ENCODE measurements at places on chromosomes 4 and X. TPM values are rescaled to one million over a fixed set of nuclear protein-coding genes. Genes with fewer than 3 reads are reported as not detected.

GRCh38 chr4:67749286-67749685 is 4.9 kb downstream of the GNRHR start:
- H3K27me3 ChIP-seq = no peaks in the 10 kb centered on the region
- no peaks in the 10 kb centered on the region for H3K36me3 ChIP-seq
- no peaks in the 10 kb centered on the region for H3K4me1 ChIP-seq
- DNase-seq = no peak
- no peak overlapping the region for H3K27ac ChIP-seq
- H3K4me3 ChIP-seq = no peak overlapping the region

GRCh38 chrX:129823115-129823514 is 20.6 kb downstream of the ZDHHC9 start:
- H3K27ac ChIP-seq = no peak overlapping the region
- DNase-seq = no peak
- H3K4me1 ChIP-seq = no peaks in the 10 kb centered on the region
- no peaks in the 10 kb centered on the region for H3K27me3 ChIP-seq

CXCL11 gene
- total RNA-seq = 2.2 TPM

ADGRG2 gene
- total RNA-seq = 0.55 TPM

GRCh38 chrX:22795671-22796070 is 204.1 kb upstream of the DDX53 start:
- no peaks in the 10 kb centered on the region for H3K36me3 ChIP-seq
- H3K27me3 ChIP-seq = no peaks in the 10 kb centered on the region
- DNase-seq = no peak
- no peak overlapping the region for H3K4me3 ChIP-seq

SLITRK4 gene
- 0.32 TPM for total RNA-seq

TMPRSS11B gene
- not detected for total RNA-seq

- H3K4me1 ChIP-seq = no peaks in the 10 kb centered on the region
- H3K36me3 ChIP-seq = no peaks in the 10 kb centered on the region
- H3K4me3 ChIP-seq = no peak overlapping the region
- DNase-seq = no peak
Measured at GRCh38 chrX:72169008-72169728, 12.4 kb upstream of the PIN4 start.

PIGA gene
- total RNA-seq = 9.5 TPM

DNA sequence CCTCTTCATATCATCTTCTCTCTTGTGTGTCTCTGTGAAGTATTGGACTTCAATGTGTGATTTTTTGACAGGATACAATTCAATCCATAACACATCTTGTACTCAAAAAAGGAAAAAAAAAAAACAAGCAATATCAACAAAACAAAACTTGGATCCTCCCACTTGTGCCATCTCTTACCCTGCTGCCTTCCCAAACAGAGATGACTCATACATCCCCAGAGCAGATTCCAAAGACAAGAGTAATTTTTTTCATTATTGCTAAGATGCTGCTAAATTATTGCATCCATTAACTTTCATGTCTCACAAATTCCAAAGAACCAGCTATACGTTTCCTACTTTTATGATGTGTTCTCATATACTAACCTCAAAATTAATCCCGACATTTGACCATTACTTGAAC is 479.2 kb downstream of the GBA3 start:
- no peaks in the 10 kb centered on the region for H3K36me3 ChIP-seq
- H3K27me3 ChIP-seq = no peaks in the 10 kb centered on the region
- no peak overlapping the region for H3K27ac ChIP-seq
- no peak overlapping the region for H3K4me3 ChIP-seq
- no peaks in the 10 kb centered on the region for H3K4me1 ChIP-seq
- DNase-seq = no peak

GRCh38 chr4:41963105-41963504 is 18.5 kb upstream of the DCAF4L1 start:
- H3K4me1 ChIP-seq = no peaks in the 10 kb centered on the region
- no peak overlapping the region for H3K27ac ChIP-seq
- no peak for DNase-seq
- H3K4me3 ChIP-seq = no peak overlapping the region
- no peaks in the 10 kb centered on the region for H3K27me3 ChIP-seq

DNA sequence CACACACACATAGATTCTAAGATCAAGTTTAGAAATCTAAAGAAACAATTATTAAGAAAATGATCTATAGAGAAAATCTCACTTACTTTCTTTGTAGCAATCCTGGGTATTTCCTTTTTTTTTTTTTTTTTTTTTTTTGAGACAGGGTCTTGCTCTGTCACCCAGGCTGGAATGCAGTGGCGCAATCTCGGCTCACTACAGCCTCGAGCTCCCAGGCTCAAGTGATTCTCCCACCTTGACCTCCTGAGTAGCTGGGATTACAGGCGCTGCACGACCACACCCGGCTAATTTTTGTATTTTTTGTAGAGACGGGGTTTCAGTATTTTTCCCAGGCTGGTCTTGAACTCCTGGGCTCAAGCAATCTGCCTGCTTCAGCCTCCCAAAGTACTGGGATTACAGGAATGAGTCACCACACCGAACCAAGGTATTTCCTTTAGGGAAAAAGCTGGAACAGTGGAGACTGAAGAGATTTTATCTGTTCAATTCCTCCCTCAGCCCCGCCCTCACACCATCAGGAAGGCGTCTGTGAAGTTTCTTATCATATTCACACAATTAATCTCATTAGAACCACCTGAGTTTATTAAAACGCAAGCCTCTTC is at the start of gene TRIML2:
TRIML2 (minus strand) TSS at position 447 of the 599 bp plus-strand sequence. CDS start 4,235 bp downstream, outside the sequence.
- no peaks in the 10 kb centered on the region for H3K27me3 ChIP-seq
- H3K4me3 ChIP-seq = no peak within 1 kb of the TSS
- no peak within 1 kb of the TSS for H3K27ac ChIP-seq

DNA sequence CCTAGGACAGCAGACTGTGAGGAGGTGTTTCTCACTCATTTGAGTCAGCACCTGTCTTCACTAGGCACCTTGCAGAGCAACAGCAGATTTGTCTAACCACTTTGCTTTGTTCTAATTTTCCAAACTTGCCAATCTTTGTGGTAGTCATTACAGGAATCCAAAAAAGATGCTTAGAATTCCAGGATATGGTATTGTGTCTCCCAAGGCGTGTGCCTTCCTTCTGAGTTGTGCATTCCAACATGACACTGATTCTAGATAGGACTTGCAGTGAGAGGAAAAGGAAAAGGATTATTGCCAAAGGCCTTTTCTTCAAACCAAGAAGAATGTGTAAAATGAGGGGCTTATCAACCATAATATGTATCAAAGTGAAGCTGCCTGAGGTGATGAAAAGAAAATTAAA is 126.2 kb downstream of the MAPK10 start:
- no peaks in the 10 kb centered on the region for H3K36me3 ChIP-seq
- H3K27me3 ChIP-seq = no peaks in the 10 kb centered on the region
- no peaks in the 10 kb centered on the region for H3K4me1 ChIP-seq
- H3K4me3 ChIP-seq = no peak overlapping the region

- H3K36me3 ChIP-seq = no peaks in the 10 kb centered on the region
- no peak for DNase-seq
- peaks cover 4% of the 10 kb centered on the region for H3K27me3 ChIP-seq
- no peak overlapping the region for H3K27ac ChIP-seq
- no peaks in the 10 kb centered on the region for H3K4me1 ChIP-seq
Measured at GRCh38 chrX:105297041-105297440, 76.5 kb upstream of the TEX13A start.

HMGB3 gene
- total RNA-seq = 5.9 TPM

DNA sequence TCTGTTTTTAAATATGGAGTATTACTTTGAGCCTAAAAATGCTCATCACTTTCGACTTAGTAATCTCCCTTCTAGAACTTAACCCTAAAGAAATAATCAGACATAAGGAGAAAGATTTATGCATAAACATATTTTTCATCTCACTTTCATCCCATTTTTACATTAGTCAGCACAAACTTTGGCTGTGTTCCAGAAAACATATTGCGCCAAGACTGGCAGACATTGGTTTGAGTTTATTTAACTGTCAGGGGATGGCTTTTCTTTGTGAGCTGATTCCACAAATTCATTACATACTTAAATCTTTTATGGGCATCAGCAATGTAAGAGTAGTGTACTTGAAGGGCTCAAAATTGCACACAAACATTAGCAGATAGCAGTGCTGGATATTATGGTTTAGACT is 23.7 kb downstream of the MAOA start:
- H3K27me3 ChIP-seq = no peaks in the 10 kb centered on the region
- no peak overlapping the region for H3K27ac ChIP-seq
- no peaks in the 10 kb centered on the region for H3K36me3 ChIP-seq
- no peak for DNase-seq

DNA sequence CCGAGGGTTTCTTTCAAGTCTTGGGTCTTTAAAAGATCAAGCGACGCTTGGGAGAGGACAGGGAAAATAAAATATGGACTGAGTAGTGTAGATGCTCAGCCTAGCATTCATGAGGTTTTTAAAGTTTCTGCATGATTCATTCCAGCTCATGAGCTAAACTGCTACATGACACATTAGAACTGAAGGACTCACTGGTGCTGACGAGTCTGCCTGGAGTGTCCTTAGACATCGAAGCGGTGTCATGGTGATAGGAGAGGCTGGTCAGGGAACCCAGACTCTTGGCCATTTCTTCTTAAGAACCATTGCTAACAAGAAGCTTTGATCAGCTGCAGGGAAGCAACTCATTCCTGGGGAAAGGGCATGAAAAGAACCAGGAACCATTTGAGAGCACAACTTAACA is 158.6 kb downstream of the TRIML1 start:
- H3K36me3 ChIP-seq = no peaks in the 10 kb centered on the region
- DNase-seq = no peak
- no peaks in the 10 kb centered on the region for H3K4me1 ChIP-seq
- no peaks in the 10 kb centered on the region for H3K27me3 ChIP-seq

Data from pancreas (tissue), 10 donors.